ENCODE measurements at places on chromosomes 16 and 17. TPM values are rescaled to one million over a fixed set of nuclear protein-coding genes. Genes with fewer than 3 reads are reported as not detected.

The MAPT gene
- total RNA-seq = 1.7 TPM

The C1QL1 gene
- not detected for total RNA-seq

The SLFN12 gene
- total RNA-seq = 31.8 TPM

The KIFC3 gene
- total RNA-seq = 40.7 TPM

The MT1A gene
- not detected for total RNA-seq

The LPCAT2 gene
- 47.7 TPM for total RNA-seq

The CD7 gene
- 2.9 TPM for total RNA-seq

The CES3 gene
- total RNA-seq = 3.4 TPM

The COG4 gene
- 42.6 TPM for total RNA-seq

The KRT31 gene
- not detected for total RNA-seq

The KCNJ12 gene
- 3.6 TPM for total RNA-seq

The NDEL1 gene
- total RNA-seq = 87.6 TPM

The RAI1 gene
- total RNA-seq = 6.3 TPM

The SLC47A1 gene
- total RNA-seq = 0.48 TPM

The PYY gene
- not detected for total RNA-seq

Measured in umbilical cord (tissue), 2 donors.